ENCODE measurements at places on chromosomes 7 and 10. TPM values are rescaled to one million over a fixed set of nuclear protein-coding genes. Genes with fewer than 3 reads are reported as not detected.

- DNase-seq = peak; percentile 49
Measured at GRCh38 chr10:102401735-102402511, 6.4 kb downstream of the NFKB2 start.

DNA sequence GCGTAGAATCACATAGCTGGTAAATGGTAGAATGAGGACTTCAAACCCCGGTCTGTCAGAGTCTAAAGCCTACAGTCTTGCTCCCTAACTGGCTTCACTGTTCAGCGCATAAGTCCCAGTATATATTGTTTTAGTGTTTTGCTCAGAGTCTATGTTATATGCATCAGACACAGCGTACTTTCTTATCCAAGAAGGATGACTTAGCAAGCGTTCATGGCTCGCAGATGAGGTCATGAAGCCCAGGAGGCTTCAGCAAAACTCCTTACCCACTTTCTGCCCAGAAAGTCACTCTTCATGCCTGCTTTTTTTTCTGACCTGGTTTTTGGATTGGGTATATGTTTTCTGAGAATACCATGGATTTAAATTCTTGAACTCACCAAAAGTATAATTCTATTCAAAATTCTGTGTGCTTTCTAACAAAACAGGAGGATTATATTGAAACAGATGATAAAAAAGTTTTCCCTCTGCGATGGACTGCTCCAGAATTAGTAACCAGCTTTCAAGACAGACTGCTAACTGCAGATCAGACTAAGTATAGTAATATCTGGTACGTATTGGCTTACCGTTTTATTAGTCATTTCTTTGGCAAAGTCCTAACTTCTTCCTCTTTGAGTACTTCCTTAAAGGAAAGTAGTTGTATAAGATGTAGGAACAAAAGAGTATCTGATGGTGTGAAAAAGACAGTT is 24.6 kb upstream of the BHLHA15 start:
- DNase-seq = no peak

DNA sequence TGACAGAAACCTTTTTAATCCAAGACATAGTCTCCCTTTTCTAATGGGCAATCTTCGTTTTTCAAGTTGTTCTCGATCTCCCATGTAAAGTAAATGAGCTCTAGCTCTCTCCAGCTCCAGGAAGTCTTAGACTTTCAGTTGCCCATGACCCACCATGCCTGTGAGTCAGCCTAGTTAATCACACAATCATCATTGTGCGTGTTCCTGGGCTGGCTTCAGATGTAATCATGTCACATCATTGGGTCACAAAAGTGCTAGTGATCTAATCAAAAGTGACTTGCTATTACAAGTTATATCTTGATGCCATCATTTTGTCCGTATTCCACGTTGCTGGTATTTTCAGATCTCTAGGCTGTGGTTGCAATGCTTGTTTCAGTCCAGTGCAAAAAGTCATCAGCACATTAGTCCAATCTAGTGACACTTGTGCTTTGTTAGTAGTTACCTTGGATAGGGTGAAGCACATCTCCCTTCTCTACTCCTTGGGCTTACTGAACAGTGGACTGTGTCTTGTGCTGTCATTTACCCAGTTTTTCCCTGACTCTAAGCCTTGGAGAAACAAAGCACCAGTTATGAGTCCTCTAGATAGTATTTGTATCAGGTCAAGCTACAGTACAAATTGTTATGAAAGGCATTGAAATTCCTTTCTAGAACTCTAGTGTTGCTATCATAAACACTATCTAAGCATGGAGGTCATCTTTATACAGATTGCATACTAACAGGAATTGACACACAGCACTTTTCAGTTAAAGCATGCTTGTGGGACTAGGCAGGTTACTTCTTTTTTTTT is 316.6 kb downstream of the GFRA1 start:
- DNase-seq = no peak

- DNase-seq = no peak
Measured at GRCh38 chr10:80588546-80588945, 50.8 kb downstream of the SH2D4B start.

FAS gene
- total RNA-seq = 13.7 TPM

DNA sequence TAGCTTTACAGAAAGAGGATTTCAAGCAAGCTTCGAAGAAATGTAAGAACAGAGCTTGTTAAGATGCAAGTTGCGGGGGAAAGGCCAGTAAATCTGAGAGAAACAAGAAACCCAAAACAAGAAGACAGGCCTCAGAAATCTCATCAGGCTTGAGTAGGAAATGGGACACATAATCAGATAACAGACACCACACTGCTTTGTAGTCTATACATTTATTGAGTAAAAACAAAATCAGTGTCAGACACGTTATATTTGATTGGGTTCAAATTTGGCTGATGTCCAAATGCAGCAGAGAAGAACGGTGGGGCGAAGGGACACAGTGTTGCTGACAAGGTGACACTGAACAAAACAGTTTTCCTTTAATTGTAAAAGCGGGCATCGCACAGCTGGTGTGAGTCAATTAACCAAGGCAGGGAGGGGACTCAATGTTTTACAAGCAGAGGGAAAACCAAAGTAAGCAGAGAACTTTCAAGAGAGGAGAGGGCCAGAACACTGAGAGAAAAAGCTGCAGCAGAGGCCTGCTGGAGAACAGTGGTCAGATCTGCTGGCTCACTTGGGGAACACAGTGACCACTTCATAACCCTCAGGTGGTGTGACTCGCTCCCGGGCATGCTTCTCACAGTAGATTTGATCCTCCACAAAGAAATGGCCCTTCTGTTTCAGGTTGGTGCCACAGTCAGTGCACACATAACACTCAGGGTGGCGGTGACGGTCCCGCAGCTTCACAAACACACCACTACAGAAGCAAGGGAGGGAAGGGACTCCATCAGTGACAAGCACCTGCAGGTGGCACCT is 43.5 kb downstream of the ACSM6 start:
- DNase-seq = no peak

- no peak for DNase-seq
Measured at GRCh38 chr7:38679419-38679818, 48.2 kb upstream of the AMPH start.

GRCh38 chr10:4786043-4786839 is 39.8 kb upstream of the AKR1E2 start:
- no peak for DNase-seq
